Stimulated activated CD4-positive, alpha-beta T cell treated with anti-CD3 and anti-CD28 coated beads, Interleukin-12 subunit alpha, Interleukin-12 subunit beta, amount 100 ng/mL, for 48 hours (primary cell): ENCODE measurements at places on chromosomes 3 and 15.

DNA sequence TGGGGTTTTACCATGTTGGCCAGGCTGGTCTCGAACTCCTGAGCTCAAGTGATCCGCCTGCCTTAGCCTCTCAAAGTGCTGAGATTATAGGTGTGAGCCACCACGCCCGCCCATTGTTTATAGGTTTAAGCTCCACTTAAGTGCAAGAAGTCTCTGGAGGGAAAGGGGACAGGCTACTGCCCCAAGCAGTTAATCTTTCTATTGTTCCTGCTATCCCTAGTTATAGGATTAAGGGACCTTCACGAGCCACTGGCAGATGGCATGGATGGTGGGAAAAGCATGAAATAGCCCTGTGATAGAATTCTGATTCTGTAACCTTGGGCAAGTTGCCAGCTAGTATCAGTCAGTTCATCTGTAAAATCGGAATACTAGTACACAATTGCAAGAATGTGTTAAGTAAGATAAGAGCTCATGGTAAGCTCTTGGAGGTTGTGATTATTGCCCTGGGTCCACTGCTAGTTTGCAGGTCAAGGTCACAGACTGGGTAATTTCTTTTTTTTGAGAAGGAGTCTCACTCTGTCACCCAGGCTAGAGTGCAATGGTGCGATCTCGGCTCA is 5.3 kb upstream of the RBPMS2 start:
- no peak for DNase-seq

DNA sequence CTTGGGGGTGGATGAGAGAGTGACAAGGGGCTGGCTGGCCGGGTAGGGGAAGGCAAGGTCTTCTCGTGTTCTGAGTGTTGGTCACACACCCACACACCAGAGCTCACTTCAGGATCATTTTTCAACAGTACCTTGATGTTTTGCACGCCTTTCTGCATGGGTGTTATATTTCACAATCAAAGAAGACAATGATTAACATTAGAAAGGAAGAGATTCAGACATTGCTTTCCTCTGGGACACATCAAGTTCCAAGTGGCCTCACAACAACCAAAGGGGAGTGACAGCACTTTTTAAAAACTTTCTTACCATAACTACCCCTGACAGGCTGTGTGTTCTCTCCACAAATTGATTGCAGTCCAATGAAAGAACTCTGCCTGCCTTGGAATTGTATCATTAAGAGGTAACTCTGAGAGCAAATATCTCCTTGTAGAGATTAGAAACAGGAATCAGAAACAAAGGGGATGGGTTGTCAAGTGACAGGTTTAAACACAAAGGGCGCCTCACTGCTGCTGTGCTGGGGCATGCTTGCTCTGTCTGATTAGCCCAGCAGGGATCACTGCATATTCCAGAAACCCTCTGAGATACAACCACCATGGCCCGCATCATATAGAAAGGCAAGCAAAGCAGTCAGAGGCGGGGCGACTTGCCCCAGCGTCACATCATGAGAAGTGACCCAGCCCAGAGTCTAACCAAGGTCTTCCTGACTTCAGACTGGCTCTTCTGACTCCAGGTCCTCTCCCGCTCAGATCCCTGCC is 230.8 kb downstream of the FEZF2 start:
- DNase-seq, result no peak

DNA sequence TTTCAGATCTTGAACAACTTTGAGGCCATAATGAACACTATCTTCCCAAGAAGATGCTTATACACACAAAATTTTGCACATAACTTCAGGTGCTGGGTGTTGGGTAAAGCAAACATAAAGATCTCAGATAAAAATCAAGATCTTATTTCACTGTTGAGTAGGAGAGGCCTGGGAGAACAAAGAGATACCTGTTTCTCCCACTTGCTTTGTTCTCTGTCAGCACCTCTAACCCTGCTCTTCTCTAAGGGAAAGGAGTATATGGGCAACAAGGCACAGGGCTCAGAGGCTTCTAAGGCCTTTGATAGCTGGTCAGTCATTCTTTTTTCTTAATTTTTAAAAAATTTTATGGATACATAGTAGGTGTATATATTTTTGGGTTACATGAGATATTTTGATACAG is 3.6 kb upstream of the GK5 start:
- no peak for DNase-seq

DNA sequence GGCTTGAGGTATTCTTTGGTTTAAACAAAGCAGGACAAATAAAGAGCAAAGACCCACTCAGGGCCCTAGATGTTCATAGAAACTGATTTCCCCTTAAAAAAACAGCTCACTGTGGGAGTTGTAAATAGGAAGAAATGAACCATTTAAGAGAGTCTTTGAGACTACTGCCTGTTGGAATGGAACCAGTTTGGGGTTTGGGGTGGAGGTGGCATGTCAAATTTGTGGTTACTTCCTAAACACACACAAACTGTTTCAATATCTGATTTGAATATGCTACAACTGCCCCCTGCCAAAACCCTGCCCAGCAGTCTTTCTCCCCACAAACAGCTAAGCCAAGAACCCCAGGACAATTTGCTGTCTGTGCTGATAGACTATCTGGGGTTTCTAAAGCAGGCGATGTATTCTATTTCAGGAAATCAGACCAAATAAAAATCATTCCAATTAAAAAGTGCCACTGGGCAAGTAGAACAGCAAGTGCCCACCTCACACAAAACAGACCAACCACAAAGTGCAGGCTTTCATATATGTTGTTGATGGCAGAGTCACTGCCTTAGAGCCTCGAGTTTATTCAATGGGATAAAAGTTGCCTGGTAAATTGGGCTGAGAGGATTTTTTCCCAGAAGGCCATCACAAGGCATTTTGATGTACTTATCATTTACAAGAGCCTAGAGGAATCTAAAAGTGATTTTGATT is 293.9 kb upstream of the PROK2 start:
- no peak for DNase-seq

DNA sequence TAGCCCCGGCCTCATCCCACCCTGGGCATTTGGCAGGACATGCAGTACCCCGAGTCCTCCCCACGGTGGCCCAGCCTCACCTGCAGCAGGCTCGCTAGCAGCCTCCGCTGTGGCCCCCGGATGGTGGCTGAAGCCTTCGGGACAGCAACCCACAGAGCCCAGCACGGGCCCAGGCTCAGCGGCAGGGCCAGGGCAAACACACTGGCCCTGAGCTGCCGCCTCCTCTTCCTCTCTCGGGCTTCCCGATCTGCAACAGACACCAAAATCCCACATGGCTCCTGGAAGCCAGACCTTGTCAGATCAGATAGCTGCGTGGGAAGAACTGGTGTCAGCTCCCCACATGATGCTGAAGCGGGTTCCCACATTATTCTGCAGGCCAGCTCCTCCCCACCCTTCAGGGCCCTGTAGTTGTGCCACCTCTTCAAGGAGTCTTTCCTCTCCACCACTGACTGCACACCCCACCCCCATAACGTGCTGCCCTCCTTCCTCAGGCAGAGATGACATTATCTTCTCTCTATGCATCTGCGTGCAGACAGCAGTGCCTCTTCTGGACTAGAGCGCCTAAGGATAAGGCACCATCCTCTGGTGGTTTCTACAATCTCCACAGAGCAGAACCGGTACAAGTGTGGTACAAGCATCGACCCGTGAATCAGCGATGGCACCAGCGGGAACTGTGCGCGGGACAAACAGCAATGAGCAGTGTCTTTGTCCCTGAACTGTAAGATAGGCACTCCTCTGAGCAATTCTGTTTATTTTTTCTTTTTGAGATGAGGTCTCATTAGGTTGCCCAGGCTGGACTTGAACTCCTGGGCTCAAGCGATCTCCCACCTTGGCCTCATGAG is 9.5 kb downstream of the TMEM44 start:
- DNase-seq, result no peak

DNA sequence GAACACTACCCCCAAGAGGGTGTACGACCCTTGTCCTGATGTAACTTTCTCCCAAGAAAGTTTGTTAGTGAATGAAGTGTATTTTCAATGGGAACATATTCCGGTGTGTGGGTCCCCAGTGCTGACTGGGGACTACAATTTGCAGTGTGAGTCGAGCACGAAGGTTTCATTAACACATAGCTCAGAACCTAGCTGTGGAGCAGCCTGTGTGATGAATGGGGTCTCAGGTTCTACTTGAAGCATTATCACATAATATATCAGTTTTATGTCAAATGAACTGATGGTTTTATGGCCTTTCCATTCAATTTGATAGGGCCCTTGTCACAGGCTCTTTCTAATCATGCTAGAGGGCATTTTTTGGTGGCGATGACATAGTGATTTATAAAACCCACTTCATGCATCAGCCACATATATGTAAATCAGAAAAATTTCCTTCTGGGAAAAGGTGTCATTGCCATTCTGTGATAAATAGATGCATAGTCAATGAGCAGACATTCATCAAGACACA is 44.1 kb downstream of the RETNLB start:
- DNase-seq, result no peak

DNA sequence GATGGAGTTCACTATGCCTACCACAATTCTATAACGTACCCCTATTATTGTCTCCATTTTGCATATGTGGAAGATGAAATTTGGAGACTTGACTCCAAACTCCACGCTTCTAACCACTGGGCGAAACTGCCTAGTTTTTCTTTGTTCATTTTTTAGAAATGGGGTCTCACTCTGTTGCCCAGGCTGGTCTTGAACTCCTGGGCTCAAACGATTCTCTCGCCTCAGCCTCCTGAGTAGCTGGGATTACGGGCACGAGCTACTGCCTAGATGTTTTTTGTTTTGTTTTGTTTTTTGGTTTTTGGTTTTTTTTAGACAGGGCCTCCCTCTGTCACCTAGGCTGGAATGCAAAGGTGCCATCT is 584 bp upstream of the RPL32 start:
- DNase-seq, result no peak

GRCh38 chr3:115975353-115975752 is 352.0 kb downstream of the GAP43 start:
- DNase-seq, result no peak

DNA sequence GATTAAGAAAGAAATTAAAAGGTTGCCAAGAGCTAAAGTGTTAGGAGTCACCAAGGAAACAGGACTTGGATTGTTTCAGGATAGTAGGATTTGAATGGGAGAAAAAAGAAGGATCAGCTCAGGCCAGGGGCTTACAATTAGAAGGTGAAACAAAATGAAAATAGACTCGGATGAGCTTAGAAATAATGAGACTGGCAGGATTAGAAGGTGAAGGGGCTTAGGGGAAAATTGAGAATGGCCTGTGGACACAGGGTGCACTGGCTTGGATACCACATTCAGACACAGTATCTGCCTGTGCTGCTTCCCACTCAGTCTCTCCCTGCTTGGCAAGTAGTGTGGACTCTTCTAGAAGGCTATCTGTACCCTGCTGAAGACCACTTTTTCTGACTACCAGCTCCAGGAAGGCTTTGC is 206.1 kb upstream of the ATP10A start:
- no peak for DNase-seq

GRCh38 chr15:29669823-29670222 is 152.4 kb downstream of the TJP1 start:
- no peak for DNase-seq

DNA sequence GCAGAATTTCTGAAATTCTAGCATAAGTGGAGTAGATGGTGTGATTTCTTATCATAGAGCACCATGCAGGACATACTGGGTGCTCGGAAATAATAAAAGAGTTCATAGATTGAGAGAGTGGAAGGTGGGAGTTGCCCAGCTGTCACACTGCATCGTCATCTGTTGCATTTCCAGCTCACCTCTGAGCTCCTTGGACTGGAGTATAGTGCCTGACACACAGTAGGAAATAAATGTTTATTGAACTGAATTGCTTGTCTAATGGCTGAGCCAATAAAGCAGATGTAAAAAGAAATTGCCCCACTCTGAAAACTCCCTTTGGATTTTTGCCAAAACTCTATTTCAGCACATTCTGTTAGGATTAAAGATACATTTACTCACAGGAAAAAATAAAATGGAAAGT is 108.9 kb upstream of the UBE2E1 start:
- no peak for DNase-seq

DNA sequence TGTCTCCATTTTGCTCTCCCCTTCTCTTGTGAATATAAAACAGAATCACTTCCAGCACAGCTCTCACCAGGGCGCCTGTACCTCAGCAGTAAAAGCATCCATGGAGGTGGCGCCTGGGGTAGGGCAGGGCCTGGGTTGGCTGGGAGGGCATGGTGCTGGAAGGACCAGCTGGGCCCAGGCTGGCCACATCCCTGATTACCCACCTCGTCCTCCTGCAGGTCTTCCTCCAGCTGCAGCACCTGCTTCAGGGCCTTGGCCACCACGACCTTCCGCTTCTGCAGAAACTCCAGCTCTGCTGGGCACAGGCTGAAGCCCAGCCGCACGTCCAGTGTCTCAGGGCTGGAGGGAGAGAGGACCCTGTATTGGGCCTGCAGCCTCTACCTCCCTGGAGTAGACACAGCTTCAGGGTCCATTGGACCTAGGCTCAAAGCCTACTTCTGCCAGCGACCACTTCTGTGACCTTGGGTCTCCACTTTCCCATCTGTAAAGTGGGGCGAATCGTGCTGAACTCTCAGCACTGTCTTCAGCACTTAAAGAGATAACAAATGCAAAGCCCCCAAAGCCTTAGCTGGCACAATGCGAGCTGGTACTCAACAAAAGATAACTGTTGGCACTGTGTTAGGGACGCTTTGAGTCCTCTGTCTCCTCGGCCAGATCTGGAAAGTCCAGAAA is 23.8 kb downstream of the PLA2G4E start:
- no peak for DNase-seq

DNA sequence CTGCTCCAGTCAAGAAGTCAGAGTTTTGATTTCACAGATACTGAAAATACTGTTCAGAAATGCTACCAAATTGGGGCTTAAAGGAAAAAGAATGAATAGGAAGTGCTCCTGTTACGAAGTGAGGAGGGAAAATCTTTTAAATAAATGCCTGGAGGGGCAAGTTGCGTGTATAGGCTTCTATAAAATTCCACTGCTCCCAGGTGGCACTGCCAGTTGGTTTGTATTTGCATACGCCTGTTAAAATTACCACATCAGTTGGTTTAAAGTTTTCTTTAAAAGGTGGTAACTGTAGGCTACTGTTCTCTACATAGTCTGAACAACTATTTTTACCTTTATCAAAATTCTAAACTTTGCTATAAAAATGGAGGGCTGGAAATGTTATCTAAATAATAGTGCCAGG is 123.5 kb downstream of the DLG1 start:
- DNase-seq, result no peak

- DNase-seq, result no peak
These were observed 17.1 kb downstream of the CD80 start for GRCh38 chr3:119542168-119542767.

- DNase-seq, result no peak
These were observed 24.9 kb downstream of the STAC start for GRCh38 chr3:36405190-36405589.

- DNase-seq, result no peak
These were observed 105.3 kb upstream of the PDZRN3 start for GRCh38 chr3:73729969-73730440.
